Small intestine (tissue), 16 donors: ENCODE measurements at places on chromosomes 7 and 10.
A peak's percentile ranks its signal among the peaks of the same experiment; 100 is the strongest.

- DNase-seq = no peak
Measured at GRCh38 chr10:3213758-3214515, 41.4 kb upstream of the PITRM1 start.

DNA sequence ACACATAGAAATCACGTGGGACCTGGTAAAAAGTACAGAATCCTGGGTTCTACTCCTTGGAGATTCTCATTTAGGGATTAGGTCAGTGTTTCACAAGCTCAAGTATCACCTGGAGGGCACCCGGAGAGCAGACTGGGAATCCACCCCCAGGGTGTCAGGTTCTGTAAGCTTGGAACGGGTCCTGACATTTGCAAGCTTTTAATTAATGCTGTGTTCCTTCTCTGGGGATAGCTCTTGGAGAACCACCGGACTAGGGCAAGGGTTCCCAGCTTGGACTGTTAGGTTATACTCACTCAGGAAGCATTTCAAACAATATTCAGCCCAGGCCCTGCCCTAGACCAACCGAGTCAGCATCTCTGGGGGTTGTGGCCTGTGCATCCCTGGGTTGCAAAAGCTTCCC is 23.0 kb downstream of the TCF7L2 start:
- DNase-seq = no peak

DNA sequence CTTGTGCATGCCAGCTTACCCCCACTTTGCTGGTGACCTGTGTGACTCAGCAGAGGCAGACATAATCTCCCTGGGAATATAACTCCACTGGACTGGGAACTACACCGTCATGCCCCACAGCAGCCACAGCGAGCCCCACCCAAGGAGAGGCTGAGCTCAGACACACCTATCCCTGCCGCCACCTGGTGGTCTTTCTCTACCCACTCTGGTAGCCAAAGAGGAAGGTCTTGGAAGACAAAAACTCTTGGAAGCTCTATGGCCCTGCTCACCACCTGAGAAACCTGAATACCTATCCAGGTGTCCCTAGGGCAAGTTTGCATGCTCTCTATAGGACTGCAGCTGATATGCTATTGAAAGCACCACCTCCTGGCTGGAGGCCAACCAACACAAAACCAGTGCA is 48.1 kb downstream of the MYO3A start:
- no peak for DNase-seq

DNA sequence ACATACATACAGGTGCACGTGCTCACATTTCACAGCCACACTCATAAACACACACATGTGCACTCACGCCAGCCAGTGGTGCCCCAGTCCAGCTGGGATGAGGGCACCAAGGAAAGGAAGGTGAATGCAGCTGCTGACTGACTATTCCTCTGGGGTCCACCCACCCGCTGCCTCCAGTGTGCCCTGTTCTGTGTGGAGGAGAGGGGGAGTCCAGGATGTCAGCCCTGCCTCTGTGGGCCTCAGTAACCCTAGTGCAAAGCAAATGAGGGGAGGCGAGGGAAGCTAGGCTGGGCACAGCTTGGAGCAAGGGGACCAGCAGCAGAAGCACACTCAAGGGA is 57.6 kb downstream of the YKT6 start:
- no peak for DNase-seq

GRCh38 chr7:36217211-36217960 is 64.3 kb downstream of the EEPD1 start:
- DNase-seq = no peak

DNA sequence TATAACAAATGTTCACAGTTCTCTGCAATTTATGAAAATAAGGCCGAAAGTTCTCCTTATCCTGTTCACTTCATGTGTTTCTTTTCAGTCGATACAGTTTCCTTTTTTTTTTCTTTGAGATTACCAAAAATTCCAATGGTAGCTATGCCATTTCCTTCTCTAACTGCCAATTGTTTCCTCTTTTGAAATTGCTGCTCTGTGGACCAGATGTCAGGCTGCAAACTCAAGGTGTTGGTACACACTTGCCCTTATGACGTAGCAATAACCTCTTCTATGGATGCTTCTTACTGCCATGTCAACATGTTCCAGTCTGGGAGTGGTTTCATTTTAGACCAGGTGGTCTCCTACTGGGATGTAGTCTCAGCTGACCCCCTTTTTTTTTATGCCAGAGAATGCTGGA is 52.9 kb downstream of the CASD1 start:
- no peak for DNase-seq

DNA sequence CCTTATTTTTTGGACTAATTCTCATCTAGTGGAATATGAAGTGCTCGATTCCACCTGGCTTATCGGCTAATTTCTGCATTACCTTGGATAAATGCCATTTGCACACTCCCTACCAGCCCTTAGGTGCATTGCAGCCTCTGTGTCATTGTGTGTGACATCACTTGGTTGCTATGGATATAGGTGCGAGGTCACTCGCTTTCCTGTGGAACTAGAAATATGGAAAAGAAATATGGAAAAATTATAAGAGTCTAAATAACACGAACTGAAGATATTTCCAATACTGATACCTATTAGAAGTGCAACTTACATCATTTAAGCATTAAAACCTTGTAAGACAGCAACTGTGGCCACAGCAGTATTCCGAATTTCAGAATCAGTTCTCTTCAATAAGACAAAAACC is 2.0 kb downstream of the YWHAG start:
- peak; percentile 77 for DNase-seq

DNA sequence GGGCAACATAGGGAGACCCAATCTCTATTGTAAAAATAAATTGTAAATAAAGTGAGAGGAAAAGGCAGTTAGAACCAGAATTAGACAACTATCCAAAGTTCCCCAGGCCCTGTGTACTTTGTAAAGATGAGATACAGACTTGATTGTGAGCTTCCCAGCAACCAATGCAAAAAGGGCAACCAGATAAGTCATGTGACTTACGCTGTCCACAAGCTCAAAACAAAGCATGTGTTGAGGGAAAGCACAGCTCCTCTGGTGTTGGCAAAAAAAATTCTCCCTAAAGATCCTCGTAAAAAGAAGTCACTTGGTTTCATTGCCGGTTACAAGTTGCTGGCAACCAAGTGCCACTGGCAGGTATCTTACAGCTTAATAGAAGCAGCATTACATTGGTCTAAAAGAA is 154.0 kb downstream of the CUX1 start:
- DNase-seq = no peak

DNA sequence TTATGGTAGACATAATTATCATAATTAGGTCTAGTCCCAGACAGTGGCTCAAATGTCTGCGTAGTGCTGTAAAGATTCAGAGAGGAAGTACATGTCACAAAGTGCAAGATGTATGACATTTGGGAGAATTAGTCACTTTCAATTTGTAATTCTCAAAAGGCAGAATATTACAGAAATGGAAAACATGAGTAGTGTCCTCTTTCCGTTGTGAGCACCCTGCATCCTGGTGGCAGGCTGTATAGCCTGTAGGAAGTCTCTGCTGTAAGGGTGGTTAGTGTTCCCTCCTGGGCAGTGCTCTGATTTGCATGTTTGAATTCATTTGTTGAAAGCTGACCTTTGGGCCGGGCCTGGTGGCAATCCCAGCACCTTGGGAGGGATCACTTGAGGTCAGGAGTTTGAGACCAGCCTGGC is 17.0 kb downstream of the CDK14 start:
- no peak for DNase-seq

DNA sequence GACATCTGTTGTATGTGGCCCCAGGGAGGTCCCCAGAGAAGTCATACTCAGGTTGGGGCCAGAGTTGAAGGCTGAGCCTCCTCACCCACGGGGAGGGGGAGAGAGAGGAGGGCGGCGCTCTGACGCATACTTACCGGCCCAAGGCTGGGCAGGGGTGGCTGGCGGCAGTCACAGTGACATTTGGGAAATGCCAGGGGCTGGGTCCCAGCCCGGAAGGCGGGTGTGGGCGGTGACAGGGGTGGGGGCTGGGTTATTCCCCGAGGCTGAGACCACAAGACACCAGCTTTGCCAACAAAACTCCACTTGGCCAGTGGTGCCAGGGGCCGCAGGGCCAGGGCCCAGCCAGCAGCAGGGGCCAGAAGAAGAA is 41.1 kb downstream of the RASGEF1A start:
- no peak for DNase-seq

DNA sequence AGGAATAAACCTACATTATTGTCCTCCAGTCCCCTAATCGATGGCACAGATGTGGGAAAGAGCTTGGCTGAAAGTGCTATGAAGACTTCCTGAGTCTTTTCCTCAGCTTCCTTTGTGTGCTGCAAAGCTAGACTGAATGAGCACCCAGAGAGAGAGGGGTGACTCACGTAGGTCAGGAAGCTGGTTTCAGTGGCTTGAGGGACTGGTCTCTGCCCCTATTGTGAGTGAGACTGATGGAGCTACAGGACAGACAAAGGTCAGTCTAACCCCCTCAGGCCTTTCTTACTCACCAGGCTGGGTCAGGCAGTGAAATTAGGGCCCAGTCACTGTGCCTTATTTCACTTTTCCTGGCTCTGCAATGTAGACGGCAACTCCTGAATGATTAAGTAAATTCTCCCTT is 171.1 kb upstream of the GRB10 start:
- no peak for DNase-seq

- DNase-seq = peak; percentile 55
Measured at GRCh38 chr7:142626420-142627035, 122.7 kb upstream of the PRSS1 start.

- DNase-seq = no peak
Measured at GRCh38 chr10:69583106-69583505, 9.9 kb upstream of the NEUROG3 start.

- no peak for DNase-seq
Measured at GRCh38 chr7:47504551-47505311, 77.2 kb downstream of the TNS3 start.

DNA sequence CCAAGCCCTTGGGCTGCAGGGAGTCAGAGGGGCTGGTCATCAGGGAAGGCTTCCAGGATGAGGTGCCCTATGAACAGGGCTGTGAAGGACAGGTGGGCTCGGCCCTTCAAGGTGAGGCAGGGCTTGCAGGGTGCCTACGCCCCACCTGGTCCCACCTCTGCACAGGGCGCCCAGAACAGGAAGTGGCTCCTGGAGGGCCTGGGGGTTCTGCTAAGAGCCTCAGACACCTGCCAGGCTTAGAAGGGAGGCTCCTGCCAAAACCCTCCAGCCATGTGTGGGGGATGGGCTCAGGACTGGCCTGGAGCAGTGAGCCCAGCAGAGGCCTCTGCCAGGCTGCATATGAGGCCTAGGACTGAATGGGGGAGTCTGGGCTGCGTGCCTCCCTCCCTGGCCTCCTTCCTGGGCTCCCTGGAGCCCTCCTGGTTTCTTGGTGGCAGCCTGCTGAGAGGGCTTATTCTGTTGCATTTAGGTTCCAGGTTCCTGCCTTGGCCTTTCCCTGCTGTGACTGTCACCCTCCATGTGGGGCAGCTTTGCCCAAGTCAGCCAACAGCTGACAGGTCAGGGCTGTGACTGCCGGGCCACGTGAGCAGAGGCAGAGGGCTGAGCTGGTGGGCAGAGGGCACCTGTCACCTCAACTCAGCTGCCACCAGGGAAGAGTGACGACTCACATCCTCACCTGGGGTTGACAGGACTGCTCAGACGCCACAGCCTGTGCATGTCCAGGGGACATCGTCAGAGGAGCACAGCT is 45.2 kb upstream of the MSMB start:
- no peak for DNase-seq

DNA sequence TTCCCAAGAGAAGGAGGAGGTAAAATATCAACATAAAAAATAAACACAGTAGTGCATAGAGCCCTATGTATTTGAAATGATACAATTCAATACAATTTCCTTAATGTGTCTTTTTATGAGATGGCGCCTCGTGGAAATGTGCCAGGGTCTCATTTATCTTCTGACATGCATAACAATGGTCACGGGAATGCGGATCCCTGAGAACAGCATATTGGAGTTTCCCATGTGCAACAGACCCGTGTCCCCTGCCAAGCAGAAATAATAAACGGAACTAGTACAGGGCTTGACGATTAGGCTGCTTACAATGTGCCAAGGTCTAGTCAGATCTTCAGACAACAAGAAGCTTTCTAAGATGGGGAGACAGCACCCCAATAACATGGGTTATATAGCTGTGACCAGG is 217.9 kb downstream of the ARHGAP21 start:
- no peak for DNase-seq

DNA sequence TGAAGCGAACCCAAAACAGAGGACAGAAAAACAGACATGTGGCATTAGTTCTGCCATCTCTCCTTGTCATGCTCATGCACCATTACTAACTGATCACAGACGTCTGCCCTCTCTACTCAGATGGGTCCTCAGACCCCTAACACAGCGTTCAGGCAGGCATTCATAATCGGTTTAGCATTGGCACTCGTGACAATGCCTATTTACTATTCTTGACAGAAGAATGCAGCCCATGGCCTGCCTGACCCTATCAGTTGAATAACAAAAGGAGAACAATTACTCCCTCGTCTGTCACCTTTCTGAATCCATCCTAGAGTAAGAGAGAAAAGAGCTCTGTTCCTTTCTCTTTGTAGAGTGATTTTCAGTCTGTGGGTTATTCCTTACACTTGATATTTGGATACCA is 194.6 kb upstream of the PHYHIPL start:
- no peak for DNase-seq

GRCh38 chr7:144854839-144855424 is 19.1 kb upstream of the TPK1 start:
- peak; percentile 43 for DNase-seq

- DNase-seq = no peak
Measured at GRCh38 chr7:11737723-11738122, 94.3 kb downstream of the THSD7A start.

GRCh38 chr7:159078193-159078910 is 66.3 kb downstream of the VIPR2 start:
- no peak for DNase-seq

GRCh38 chr7:106952658-106953231 is 87.7 kb downstream of the PIK3CG start:
- no peak for DNase-seq

- no peak for DNase-seq
Measured at GRCh38 chr10:3563298-3563697, 221.7 kb downstream of the KLF6 start.

DNA sequence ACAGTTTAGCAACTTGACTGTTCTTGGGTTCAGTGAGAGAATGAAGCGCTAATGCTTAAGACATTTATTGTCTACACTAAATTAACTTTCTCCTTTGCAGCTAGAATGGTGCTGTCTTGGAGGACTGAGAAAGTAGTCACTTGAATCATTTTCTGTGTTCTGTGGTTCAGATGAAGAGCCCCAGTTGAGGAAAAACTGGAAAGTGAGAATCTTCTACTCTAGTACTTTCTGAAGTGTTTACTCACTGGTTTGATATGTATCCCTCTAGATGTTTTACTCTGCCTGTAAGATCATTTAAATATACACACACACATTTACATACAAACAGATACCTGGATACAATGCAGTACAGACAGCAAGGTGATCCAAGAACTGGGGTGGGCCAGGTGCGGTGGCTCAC is 308.1 kb downstream of the CAMK1D start:
- no peak for DNase-seq

GRCh38 chr7:157676001-157676400 is 339.2 kb downstream of the DNAJB6 start:
- DNase-seq = no peak

DNA sequence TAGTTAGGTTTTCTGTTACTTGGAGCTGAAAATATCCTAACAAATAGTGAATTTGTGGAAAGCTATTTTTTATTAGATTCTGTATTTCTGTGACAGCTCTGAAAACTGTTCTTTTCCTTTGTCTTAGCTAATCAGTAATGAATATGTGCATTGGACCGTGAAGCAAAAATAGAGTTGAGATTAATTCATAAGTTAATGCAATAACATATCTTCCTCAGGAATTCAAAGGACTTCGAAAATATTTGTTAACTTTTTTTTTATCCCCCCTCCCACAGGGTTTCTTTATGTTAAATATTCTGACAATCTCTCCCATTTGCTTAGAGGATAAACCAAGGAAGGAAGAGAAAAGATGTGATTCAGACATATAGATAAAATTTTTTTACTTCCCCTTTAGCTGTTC is 101.4 kb downstream of the PODXL start:
- no peak for DNase-seq
